Neural cell (in vitro differentiated cells): ENCODE measurements at places on chromosomes 12 and 14. TPM values are rescaled to one million over a fixed set of nuclear protein-coding genes. Genes with fewer than 3 reads are reported as not detected.

The ADAM20 gene
- polyA plus RNA-seq = 0.57 and 0.74 TPM in 2 replicates

The LTB4R2 gene
- polyA plus RNA-seq = 3.4 and 5.0 TPM in 2 replicates

The TEX52 gene
- polyA plus RNA-seq = not detected in 2 replicates

The TMEM132C gene
- polyA plus RNA-seq = 0.06 and 0.18 TPM in 2 replicates

The PSME1 gene
- polyA plus RNA-seq = 39.5 and 55.8 TPM in 2 replicates

The AICDA gene
- not detected in 2 replicates for polyA plus RNA-seq

The IFT81 gene
- polyA plus RNA-seq = 108 and 120 TPM in 2 replicates

The YAF2 gene
- 31.1 and 44.1 TPM in 2 replicates for polyA plus RNA-seq

The C12orf54 gene
- polyA plus RNA-seq = not detected in 2 replicates
